Ovary (tissue), 10 donors: ENCODE measurements at places on chromosomes 7 and 10. TPM values are rescaled to one million over a fixed set of nuclear protein-coding genes. Genes with fewer than 3 reads are reported as not detected.

Gene FBXL13
- total RNA-seq, result 5.5 TPM

Gene SAP25
- total RNA-seq, result 6.4 TPM

Gene TLL2
- 0.46 TPM for total RNA-seq

Gene CHRM2
- 0.69 TPM for total RNA-seq
